ENCODE measurements at places on chromosomes 6 and 20. TPM values are rescaled to one million over a fixed set of nuclear protein-coding genes. Genes with fewer than 3 reads are reported as not detected.

DNA sequence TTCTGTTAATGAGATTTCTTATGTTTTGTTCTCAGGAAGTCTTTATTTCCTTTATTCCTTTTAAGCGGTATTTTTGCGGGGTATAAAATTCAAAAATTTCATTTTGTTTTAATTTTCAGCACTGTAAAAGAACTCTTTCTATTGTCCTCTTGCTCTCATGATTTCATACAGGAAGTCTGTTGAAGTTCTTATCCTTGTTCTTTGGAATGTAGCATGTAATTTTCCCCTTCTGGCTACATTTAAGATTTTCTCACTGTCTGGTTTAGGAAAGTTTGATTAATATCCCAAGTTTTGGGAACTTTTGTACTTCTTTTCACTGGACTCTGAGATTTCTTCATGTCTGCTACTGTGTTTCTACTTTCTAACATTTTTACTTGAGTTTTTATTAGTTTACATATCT is 581.4 kb upstream of the GJE1 start:
- no peak overlapping the region for H3K27ac ChIP-seq
- no peak for DNase-seq
- H3K36me3 ChIP-seq: peaks cover 15% of the 10 kb centered on the region
- H3K4me1 ChIP-seq: peaks cover 10% of the 10 kb centered on the region
- no peaks in the 10 kb centered on the region for H3K27me3 ChIP-seq
- no peak overlapping the region for H3K4me3 ChIP-seq

FOXF2 gene
- total RNA-seq: not detected

CLIC5 gene
- 2.3 TPM for total RNA-seq

DNA sequence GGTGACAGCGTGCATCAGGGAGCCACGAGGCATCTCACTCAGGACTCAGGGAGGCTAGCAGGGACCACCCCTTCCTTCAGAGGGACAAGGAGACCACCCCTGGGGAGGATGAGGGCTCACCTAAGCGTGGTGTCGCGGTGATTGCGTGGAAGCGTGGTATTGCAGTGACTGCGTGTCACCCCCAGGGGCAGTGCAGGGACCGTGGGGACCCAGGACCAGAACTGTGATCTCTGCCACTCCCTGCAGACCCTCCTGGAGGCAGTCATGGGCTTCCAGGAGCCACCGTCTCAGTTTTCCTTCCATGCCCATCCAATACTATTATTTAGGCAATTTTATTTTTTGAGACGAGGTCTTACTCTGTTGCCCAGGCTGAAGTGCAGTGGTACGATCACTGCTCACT is 147.1 kb downstream of the TAF4 start:
- DNase-seq: no peak
- H3K4me3 ChIP-seq: no peak overlapping the region
- H3K27ac ChIP-seq: no peak overlapping the region
- no peaks in the 10 kb centered on the region for H3K4me1 ChIP-seq
- no peaks in the 10 kb centered on the region for H3K36me3 ChIP-seq
- H3K27me3 ChIP-seq: no peaks in the 10 kb centered on the region

DOK5 gene
- total RNA-seq: not detected

GRCh38 chr20:1663917-1664316 is 6.3 kb upstream of the SIRPG start:
- H3K27me3 ChIP-seq: no peaks in the 10 kb centered on the region
- peak overlapping the region; percentile 68 for H3K4me3 ChIP-seq
- H3K4me1 ChIP-seq: peaks cover 59% of the 10 kb centered on the region
- H3K27ac ChIP-seq: peak overlapping the region; percentile 92
- DNase-seq: no peak

DNAH8 gene
- not detected for total RNA-seq

GRCh38 chr6:4287811-4288244 is 152.5 kb upstream of the ECI2 start:
- no peak overlapping the region for H3K27ac ChIP-seq
- no peak overlapping the region for H3K4me3 ChIP-seq
- DNase-seq: no peak
- H3K36me3 ChIP-seq: no peaks in the 10 kb centered on the region
- peaks cover 21% of the 10 kb centered on the region for H3K27me3 ChIP-seq

DNA sequence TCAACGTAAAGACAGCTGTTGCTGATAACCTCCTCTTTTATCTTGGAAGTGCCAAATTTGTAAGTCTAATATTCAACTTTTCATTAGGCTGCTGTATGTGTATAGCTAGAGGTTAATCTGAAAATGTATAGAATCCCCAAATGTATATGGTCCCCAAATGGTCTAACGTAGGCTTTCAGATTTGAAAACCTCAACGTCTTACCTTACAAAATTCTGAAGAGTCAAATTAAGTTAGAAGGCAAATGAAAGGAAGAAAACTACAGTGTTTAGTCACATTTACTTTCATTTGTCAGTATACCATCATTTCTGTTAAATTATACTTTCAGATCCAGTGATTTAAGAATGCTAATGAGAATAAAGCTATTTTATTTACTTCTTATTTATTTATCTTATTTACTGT is 256.9 kb downstream of the ARHGAP18 start:
- peaks cover 2% of the 10 kb centered on the region for H3K27me3 ChIP-seq
- H3K4me1 ChIP-seq: peaks cover 7% of the 10 kb centered on the region
- DNase-seq: no peak
- H3K36me3 ChIP-seq: no peaks in the 10 kb centered on the region
- no peak overlapping the region for H3K4me3 ChIP-seq

DNA sequence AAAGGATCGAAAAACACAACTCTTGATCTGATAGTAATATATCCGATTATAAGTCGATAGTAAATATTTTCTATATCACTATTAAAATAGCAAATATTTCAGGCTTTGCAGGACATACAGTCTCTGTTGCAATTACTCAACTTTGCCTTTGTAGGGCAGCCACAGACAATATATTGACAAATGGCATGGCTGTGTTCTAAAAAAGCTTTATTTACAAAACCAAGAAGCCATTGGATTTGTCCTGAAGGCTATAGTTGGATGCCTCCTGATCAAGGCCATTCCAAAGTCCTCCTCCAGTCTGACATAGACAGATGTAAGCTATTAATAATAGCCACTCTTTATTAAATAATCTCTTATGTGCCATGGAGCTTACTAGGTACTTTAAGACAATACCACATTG is 5.9 kb downstream of the OCSTAMP start:
- no peak overlapping the region for H3K27ac ChIP-seq
- no peaks in the 10 kb centered on the region for H3K4me1 ChIP-seq
- H3K27me3 ChIP-seq: peaks cover 4% of the 10 kb centered on the region
- H3K36me3 ChIP-seq: no peaks in the 10 kb centered on the region
- no peak overlapping the region for H3K4me3 ChIP-seq

DNA sequence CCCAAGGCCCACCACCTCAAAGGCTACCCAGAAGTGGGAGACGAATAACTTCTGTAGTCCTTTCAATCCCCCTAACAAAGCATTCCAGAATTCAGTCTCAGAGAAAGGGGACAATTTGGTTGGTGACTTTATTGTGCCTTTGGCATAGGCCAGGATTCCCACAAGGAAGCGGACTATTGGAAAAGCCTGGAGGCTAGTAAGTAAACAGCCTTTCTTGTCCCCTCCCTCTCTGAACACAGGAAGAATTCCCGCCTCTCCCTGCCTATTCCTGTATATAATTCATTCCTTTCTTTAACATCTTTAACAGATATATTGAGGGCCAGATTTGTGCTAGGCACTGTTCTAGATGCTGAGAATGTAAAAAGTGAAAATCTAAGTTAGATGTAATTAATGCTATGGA is 36.1 kb downstream of the RNF8 start:
- peaks cover 32% of the 10 kb centered on the region for H3K36me3 ChIP-seq
- no peak overlapping the region for H3K4me3 ChIP-seq
- H3K27ac ChIP-seq: no peak overlapping the region
- H3K27me3 ChIP-seq: no peaks in the 10 kb centered on the region
- no peaks in the 10 kb centered on the region for H3K4me1 ChIP-seq

FAM209B gene
- 5.2 TPM for total RNA-seq

FNDC1 gene
- not detected for total RNA-seq

HUS1B gene
- 1.6 TPM for total RNA-seq

GRCh38 chr6:11659757-11660156 is 118.8 kb downstream of the ADTRP start:
- no peaks in the 10 kb centered on the region for H3K27me3 ChIP-seq
- no peak for DNase-seq
- H3K4me3 ChIP-seq: no peak overlapping the region
- no peaks in the 10 kb centered on the region for H3K36me3 ChIP-seq
- no peak overlapping the region for H3K27ac ChIP-seq

- no peak overlapping the region for H3K27ac ChIP-seq
- H3K4me1 ChIP-seq: no peaks in the 10 kb centered on the region
These were observed 60.7 kb downstream of the VAPB start for GRCh38 chr20:58449681-58450221.

SIRPA gene
- 0.86 TPM for total RNA-seq

DNA sequence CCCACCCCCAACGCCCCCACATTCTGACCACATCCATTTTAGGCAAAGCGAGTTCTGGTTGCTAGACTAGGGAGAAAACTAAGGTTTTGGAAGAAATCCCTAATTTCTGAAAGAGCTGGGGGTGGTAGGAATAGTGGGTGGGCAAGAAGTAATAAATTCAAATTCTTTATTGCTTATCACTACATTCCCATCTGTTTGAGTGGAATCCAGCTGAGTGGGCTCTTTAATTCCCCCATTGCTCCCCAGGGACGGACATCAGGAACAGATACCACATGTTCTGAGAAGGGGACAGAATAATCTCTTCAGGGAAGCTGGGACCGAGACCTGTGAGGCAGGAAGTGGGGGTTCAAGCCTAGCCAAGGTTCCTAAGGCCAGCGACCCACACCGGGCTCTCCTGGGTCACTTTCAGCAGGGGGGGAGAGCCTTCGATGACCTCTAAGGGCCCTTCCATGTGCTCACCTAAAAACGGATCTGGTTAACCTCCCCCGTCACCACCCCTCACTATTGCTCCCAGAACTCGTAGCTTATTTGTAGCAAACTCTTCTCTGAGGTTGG is 42.3 kb upstream of the MRPS10 start:
- no peak overlapping the region for H3K27ac ChIP-seq
- no peak for DNase-seq
- H3K36me3 ChIP-seq: peaks cover 62% of the 10 kb centered on the region
- no peak overlapping the region for H3K4me3 ChIP-seq
- no peaks in the 10 kb centered on the region for H3K27me3 ChIP-seq
- H3K4me1 ChIP-seq: peaks cover 15% of the 10 kb centered on the region

GRCh38 chr20:59118855-59119254 is 44.8 kb upstream of the ZNF831 start:
- H3K4me3 ChIP-seq: no peak overlapping the region
- DNase-seq: no peak
- no peak overlapping the region for H3K27ac ChIP-seq
- no peaks in the 10 kb centered on the region for H3K36me3 ChIP-seq
- peaks cover 72% of the 10 kb centered on the region for H3K4me1 ChIP-seq

- H3K4me3 ChIP-seq: no peak overlapping the region
- no peaks in the 10 kb centered on the region for H3K36me3 ChIP-seq
- H3K27ac ChIP-seq: peak overlapping the region; percentile 27
- no peak for DNase-seq
- H3K27me3 ChIP-seq: no peaks in the 10 kb centered on the region
These were observed 9.4 kb downstream of the ABCC10 start for GRCh38 chr6:43436577-43437282.

- peaks cover 13% of the 10 kb centered on the region for H3K4me1 ChIP-seq
- no peak for DNase-seq
- H3K27ac ChIP-seq: peak overlapping the region; percentile 89
- peaks cover 11% of the 10 kb centered on the region for H3K36me3 ChIP-seq
- peak overlapping the region; percentile 49 for H3K4me3 ChIP-seq
- no peaks in the 10 kb centered on the region for H3K27me3 ChIP-seq
These were observed 27.1 kb downstream of the SAMHD1 start for GRCh38 chr20:36924167-36925045.

GRCh38 chr20:47493175-47493962 is 8.3 kb upstream of the NCOA3 start:
- peaks cover 12% of the 10 kb centered on the region for H3K4me1 ChIP-seq
- peak; percentile 25 for DNase-seq
- H3K27ac ChIP-seq: no peak overlapping the region
- peak overlapping the region; percentile 15 for H3K4me3 ChIP-seq
- no peaks in the 10 kb centered on the region for H3K36me3 ChIP-seq

PSORS1C2 gene
- not detected for total RNA-seq

- H3K4me3 ChIP-seq: no peak overlapping the region
- H3K36me3 ChIP-seq: no peaks in the 10 kb centered on the region
These were observed 69.7 kb upstream of the TBC1D7 start for GRCh38 chr6:13398069-13398381.

DNA sequence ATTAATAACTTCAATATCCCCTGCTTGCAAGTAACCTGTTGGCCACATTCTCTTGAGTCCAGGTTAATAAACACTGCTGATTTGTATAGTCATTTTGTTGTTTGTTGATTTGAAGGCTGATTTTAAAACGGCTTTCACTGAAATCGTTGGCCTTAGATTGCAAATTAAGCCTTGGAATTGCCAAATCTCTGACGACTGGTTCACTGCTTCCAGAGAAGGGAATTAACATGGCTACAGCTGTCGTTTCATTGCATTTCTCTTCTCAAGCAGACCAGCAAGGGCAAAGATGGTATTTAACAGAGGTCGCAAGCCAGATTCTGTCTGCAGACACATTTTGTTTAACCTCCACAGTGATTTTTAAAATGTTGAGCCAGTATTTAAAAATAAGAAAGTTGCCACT is 470.9 kb downstream of the TFAP2A start:
- DNase-seq: no peak
- no peaks in the 10 kb centered on the region for H3K4me1 ChIP-seq
- no peak overlapping the region for H3K27ac ChIP-seq
- no peaks in the 10 kb centered on the region for H3K36me3 ChIP-seq
- no peak overlapping the region for H3K4me3 ChIP-seq

SPATA25 gene
- total RNA-seq: 4.1 TPM

- peaks cover 24% of the 10 kb centered on the region for H3K36me3 ChIP-seq
- DNase-seq: no peak
- H3K4me1 ChIP-seq: no peaks in the 10 kb centered on the region
- H3K27me3 ChIP-seq: no peaks in the 10 kb centered on the region
- no peak overlapping the region for H3K4me3 ChIP-seq
These were observed 21.6 kb upstream of the TNFAIP3 start for GRCh38 chr6:137845460-137845859.

DNA sequence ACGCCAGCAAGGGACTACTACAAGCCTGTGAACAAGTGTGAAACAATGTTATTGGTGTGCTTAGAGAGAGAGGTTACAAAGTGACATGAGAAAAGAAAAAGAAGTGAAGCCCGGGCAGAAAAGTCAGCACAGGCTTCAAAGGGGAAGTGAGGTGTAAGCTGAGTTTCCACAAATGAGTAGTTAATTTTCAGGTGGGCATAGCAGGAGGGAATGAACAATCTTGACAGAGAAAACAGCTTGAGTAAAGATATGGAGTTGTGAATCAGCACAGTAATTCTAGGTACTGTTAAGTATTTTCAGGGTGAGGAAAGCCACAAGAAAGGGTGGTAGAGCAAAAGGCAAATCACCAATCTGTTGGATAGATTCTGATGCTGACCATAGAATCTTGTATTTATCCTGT is 4.3 kb downstream of the KCNQ5 start:
- H3K4me1 ChIP-seq: peaks cover 28% of the 10 kb centered on the region
- H3K4me3 ChIP-seq: peak overlapping the region; percentile 24
- no peak for DNase-seq

DNA sequence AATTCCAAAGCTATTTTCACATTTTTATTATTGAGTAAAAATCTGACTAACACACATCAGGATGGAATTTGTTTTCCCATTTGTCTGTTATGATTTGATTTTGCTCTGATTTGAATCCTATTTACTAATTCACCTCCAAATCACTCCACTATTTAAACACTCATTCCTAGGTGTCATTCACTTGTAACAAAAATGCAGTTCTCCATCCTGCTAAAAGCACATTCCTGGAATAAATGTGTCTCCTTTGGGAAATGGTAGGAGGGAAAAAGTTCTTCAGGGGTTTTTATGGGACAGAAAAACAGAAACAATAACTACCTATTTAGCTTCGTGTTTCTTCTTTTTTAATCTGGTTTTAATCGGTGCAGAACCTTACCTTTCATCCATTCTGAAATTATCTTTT is 494.1 kb upstream of the CITED2 start:
- no peaks in the 10 kb centered on the region for H3K27me3 ChIP-seq
- H3K27ac ChIP-seq: no peak overlapping the region
- no peaks in the 10 kb centered on the region for H3K36me3 ChIP-seq
